ENCODE measurements at places on chromosomes 2 and 18.

GRCh38 chr2:234290671-234291070 lies 206.2 kb downstream of the ARL4C start:
- DNase-seq: no peak

- no peak for DNase-seq
These were observed 169.2 kb upstream of the APCDD1 start for GRCh38 chr18:10285283-10285640.

DNA sequence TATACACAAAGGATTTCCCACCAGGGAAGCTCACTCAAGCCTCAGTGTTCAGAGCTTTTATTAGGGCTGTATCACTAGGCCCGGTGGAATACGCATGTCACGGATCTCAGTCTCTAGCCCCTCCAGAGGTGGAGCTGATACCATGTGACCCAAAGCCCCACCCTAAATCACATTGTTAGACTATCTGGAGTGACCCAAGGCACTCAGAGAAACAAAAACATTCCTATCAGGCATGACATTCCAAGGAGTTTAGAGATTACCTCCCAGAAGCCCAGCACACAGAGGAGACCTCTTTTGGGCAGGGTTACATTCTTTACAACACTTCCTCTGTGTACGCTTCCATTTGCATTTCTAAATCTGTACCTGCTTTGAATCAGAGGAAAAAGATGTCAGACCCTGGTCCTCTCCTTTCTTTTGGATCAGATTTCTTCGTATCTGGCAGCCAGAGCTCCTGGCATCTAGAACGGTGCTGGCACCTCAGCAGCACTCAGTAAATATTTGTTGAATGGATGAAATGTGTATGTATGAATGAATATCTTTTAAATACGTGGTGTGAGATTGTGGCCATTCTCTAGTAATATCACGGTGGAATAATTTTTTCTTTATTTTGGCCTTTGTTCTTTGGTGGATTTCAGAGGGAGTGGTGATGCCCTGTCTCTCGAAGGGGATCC lies 37.7 kb upstream of the SMAD2 start:
- DNase-seq: no peak

DNA sequence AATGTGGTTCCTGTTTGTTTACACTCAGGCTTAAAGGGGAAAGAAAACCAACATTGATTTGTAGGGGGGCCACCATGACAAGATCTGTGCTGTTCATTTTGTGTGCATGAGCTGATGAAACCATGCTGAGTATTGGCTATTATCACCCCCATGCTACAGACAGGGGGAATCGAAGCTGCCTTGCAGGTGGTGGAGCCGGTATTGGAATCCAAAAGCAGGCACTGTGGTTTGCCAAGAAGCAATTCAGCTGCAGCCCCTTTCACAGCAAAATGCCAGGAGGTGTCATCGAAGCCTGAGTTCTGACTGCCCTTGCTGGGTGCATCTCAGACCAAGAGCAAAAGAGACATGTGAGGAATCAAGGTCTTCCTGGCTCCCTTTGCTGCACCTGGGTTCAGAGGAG lies 221.9 kb downstream of the UXS1 start:
- DNase-seq: no peak

All from sciatic nerve (tissue), 2 donors.